ENCODE measurements at places on chromosomes 11 and 22.

DNA sequence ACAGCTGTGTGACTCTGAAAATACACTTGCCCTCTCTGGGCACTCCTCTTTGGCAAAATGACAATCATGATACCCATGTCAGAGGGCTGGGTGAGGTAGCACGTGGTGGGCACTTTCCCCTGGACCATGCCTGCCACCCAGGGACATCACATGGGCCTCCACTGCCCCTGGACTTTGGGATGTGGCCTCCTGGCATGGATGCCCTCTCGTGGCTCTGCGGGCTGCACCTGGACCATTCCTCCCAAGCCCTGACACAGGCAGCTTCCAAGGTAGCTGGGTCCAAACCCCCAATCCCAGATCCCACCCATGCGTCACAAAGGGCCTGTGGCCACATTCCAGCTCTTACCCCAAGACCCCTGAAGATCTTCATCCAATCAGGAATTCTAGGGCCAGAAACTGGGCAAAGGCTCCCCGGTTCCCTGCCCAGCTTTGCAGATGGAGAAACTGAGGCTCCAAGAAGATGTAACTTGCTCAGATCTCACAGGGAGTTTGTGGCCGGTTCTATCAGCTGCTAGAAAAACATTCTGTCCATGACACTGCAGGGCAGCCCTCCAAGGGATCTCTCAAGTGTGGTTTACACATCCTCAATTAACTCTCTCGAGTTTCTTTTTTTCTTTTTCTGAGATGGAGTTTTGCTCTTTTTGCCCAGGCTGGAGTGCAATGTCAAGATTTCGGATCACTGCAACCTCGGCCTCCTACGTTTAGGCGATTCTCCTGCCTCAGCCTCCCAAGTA, 35.4 kb upstream of the CYB5R3 start:
- no peak for DNase-seq

DNA sequence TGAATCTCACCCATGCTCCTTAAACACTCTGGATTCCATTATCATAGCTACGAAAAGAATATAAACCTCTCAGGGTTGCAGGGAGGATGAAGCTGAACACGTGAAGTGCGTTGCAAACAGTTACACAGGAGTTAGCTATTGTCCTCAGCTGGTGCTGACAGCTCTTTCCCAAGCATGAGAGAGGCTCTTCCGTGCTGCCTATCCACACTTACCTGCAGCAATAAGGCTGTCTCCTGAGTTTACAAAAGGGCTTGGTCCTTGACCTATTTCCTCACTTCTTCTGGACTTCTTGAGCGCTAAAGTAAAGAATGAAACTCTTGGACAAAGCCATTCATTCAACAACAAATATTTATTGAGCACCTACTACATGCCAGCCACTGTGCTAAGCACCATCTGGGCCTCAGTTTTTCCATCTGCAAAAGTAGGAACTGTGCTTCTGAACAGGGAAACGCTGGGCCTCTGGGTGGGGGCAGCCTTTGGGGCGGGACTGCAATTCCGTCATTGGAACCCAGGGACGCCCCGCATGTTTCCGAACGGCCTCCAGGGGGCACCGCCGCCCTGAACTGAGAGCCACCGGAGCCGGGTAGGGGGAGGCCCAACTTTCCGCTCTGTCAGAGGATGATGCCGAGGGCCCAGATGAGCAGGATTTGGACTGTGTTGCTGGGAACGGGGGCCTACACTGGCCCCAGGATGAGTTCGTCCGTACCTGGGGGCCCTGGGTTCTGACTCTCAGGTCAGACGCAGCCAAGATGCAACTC, 651 bp upstream of the ARL2 start:
- DNase-seq, result peak; percentile 80

DNA sequence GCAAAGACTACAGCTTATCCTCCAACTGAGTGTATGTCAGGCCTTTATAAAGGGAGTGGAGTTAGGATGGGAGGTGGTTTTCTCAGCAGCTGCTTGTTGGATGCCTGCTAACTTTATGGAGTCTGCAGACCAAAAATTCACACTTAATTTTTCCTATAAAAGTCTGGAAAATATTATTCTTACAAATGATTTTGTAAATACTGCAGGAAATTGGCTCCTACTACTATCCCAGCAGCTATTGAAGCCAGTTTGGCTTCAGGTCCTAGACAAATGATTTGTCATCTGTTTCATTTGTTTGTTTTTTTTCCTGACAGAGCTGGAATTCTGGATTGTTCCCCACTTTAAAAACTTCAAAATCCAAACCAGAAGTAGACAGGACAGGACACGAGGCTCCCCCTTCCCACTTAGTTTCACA, 292.5 kb downstream of the TMEM135 start:
- DNase-seq, result no peak

- DNase-seq, result peak; percentile 75
These were observed at the start of gene AMOTL1 for GRCh38 chr11:94767701-94768601. Gene AMOTL1, plus strand, starts transcription at chr11:94768356. Its CDS starts 156 bp downstream, at chr11:94768512.

DNA sequence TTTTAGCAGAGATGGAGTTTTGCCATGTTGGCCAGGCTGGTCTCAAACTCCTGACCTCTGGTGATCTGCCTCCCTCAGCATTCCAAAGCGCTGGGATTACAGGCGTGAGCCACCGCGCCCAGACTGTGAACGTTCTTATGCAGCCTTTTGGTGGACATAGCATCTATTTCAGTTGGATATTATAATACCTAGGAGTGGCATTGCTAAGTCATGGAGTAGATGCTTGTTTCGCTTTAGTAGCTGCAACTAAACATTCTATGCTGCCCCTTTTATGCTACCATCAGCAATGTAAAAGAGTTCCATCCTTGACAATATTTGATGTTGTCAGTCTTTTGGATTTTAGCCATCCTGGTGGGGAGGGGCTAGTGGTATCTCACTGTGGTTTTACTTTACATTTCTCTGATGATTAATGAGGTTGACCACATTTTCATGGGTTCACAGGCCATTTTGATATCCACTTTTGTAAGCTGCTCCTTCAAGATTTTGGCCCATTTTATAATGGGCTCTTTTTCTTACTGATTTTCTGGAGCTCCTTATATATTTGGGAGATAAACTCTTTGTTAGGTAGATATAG, 16.5 kb upstream of the APOBEC3A start:
- no peak for DNase-seq

Data from HFFc6 (cell line).